ENCODE measurements at places on chromosomes 7 and 10.

GRCh38 chr7:124575176-124575575, 190.4 kb downstream of the GPR37 start:
- DNase-seq: no peak

GRCh38 chr10:15704581-15704968, 15.1 kb downstream of the ITGA8 start:
- DNase-seq: no peak

- DNase-seq: no peak
Measured at GRCh38 chr7:104059103-104059502, 69.6 kb upstream of the RELN start.

DNA sequence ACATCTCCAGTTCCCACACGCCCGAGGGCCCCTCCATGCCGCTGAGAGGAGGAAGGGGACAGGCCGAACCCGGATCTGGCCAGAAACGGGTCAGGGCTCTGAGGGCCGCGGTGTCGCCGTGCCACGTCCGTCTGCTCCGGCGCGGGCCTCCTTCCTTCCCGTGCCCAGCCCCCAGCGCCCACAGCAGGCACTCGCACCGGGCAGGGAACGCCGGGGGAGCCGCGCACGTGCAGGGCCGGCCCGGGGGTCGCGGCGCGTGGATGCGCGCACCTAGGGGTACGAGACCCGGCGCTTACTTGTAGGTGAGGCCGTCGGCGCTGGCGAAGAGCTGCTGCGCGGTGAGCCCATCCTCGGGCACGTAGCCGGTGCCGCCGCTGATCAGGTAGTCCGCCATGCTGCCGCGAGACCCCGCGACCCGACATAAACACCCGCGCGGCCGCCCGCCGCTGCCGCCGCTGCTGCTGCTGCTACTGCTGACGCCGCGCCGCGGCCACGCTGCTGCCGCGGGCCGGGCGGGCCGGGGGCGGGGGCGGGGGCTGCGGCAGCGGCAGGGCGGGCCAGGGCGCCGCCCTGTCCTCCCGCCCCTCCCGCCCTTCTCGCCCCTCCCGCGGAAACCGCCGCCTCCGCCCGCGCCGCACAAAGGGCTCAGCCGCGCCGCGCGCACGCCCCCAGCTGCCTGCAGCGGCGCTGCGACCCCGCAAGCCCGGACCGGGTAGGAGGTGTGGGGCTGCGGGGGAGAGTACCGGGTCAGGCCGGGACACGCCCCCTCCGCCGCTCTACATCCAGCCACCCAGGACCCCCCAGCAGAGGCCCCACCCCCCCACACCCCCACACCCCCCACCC, 4.1 kb downstream of the IMPDH1 start:
- DNase-seq: peak; percentile 88

- DNase-seq: no peak
Measured at GRCh38 chr7:39005461-39005860, 27.8 kb downstream of the POU6F2 start.

DNA sequence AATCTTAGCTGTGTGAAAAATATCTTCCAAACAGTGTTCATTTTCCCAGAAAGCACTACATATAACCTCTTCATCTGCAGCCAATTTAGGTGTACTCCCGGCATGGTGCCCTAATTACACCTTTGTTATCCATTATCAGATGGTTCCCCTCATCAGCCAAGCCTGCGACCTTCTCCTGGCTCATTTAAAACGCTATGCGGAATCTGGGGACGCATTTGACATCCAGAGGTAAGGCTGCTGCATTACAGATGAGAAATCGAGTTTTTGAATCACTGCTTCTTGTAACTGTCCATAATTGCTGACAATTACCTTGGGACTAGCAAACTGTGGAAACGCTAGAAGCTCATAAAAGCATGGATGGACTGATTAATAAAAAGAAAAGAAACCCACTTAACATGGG, 109.5 kb downstream of the PARP12 start:
- no peak for DNase-seq

DNA sequence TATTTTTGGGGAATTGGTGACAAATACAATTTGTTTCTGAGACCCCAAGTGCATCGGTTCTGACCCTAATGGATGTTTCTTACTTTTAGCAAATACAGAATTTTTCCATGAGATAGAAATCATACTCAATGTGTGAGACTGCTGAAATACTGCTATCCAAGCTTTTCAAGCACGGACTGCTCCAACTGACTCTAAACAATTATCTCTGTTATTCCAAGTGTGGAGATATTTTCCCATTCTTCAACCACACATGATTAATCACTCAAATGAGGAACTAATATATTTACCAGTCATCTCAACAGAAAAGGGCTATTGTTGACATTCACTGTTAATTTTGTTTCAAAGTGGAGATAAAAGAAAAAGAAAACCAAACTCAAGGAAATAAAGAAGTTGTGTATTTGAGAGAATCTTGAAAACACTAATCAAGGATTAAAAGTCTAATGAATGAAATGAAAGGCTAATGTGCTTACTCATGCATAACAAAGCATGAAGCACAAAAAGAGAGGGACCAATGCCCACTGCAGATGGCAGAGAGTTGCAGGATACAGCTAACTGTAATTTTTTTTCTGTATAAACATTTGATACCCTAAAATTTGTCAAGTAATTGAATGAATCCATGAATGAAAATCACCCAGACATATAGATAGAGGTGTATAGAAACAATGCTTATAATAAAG, 423.6 kb downstream of the DGKB start:
- no peak for DNase-seq

DNA sequence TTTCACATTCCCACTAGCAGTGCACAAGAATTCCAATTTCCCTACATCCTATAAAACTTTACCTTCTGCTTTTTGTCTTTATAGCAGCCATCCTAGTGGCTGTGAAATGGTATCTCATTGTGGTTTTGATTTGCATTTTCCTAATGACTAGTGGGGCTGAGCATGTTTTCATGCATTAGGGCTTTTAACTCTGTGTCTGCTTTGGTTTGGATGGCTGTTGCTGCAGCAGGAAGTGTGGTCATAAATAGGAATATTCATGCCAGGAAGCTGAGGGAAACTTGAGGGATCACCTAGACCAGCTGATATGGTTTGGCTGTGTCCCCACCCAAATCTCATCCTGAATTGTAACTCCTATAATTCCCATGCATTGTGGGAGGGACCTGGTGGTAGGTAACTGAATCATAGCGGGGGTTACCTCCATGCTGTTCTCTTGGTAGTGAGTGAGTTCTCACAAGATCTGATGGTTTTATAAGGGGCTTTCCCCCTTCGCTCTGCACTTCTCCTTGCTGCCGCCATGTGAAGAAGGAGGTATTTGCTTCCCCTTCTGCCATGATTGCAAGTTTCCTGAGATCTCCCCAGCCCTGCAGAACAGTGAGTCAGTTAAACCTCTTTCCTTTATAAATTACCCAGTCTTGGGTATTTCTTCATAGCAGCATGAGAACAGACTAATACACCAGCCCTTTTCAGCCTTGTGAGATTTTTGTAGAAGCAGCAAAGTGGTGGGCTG, 181.8 kb upstream of the PITRM1 start:
- DNase-seq: no peak

- no peak for DNase-seq
Measured at GRCh38 chr7:721619-722248, 4.8 kb upstream of the DNAAF5 start.

DNA sequence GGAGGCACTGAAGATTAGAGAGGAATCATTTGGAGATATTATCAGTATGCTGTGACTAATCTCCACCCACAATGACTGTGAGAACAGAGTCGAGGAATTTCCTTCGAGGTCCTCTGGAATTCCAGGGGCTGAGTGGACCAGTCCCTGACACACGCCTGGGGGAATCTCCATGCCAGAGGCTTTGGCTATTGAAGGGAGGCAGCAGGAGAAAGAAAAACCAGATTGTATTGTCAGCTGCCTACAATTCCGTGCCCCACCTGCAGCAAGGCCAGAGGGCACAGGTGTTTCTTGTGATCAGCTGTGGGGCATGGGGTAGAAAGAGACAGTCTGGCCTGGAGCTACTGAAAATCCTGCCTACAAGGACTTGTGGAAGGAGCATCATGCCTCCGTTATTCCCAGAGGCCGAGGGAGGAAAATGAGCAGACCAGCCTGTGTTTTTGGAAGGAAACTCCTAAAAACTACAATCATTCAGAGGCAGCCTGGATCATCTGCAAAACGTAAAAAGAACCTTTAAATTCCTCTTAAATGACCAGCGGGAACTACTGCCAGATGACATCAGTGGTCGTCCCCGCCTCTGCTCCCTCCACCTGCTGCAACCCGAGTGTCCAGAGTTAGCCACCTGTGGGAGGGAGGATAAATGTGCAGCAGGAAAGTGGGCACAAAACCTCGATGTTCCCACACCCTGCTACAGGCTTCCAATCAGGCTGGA, 25.4 kb upstream of the ANK3 start:
- peak; percentile 93 for DNase-seq

GRCh38 chr10:88874281-88874680, 5.8 kb upstream of the STAMBPL1 start:
- DNase-seq: peak; percentile 31
